Brain (organoid and tissue), 16 donors: ENCODE measurements at places on chromosomes 6 and 20.

DNA sequence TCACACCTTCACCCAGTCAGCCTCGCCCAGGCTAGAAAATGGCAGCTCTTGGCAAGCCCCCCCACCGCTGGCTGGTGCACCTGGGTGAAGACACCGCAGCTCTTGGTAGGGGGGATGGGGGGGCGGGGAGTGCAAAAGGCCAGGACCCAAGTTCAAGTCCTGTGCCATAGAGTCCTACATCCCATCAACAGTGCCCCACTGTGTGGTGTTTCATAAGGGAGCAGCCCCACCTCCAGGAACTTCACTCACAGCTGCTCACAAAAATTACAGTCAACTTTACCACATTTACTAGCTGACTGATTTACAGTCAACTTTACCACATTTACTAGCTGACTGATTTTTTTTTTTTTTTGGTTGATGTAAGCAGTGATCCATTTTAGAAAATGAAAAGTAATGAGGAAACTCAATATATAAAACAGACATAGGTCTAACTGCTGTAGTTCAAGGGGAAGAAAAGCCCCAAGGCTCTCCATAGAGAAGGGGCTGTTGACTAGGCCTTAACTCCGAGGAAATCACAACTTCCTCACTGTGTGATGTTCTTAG is 208.9 kb upstream of the SNX9 start:
- DNase-seq, result no peak

GRCh38 chr6:149078211-149078782 is 239.2 kb upstream of the TAB2 start:
- DNase-seq, result no peak

DNA sequence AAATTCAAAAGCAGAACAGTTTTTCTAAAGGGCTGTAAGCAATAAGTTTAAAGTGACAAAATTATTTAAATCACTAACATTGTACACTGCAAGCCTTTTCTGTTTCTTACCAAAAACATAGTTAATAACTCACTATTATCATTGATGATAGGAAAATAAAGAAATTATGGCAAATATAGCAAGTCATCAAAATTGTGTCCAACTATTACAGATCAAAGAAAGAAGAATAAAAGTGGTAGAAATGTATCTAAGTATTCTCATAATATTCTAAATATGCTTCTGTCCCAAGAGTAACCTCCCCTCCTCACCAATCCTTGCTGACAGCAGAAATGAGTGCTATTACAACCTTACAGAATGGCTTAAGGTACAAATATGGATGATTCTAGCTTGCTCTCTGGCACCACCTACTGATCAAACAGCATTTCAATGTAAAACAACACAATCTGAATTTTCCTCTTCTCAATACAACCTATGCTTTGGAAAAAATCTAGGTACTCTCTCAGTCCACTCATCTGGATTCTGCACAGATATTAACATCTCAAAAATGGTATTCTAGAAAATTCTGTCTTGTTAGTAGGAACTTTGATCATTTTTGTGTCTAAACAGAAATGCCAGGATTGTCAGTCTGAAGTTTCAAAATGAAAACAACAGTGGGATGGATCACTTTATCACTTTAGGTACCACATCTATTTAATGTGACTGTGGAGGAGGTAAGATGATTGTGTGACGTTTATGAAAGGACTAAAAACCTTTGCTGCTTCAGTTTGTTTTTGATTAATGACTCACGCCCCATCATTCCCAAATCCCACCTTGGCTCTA is 40.9 kb downstream of the ZFP64 start:
- DNase-seq, result peak; percentile 84

DNA sequence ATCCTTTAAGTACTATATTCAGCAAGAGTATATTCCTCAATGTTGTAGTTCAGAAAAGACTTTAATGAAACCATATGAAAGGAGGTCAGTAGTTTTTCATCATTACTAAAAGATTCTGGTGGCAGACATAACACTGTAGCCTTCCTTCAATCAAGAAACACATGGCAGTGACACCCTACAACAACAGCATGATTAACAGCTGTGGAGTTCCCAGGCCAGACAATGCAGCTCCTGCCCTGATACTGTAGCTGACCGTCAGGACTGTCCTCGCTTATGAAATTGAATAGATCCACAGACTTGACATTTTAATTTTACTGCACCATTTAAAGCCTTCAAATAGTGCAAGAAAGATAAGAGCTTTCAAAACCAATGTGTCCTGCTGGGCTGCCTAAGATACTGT is 43.6 kb downstream of the USP45 start:
- peak; percentile 43 for DNase-seq

GRCh38 chr20:32391003-32391402 is 32.9 kb downstream of the ASXL1 start:
- DNase-seq, result no peak

DNA sequence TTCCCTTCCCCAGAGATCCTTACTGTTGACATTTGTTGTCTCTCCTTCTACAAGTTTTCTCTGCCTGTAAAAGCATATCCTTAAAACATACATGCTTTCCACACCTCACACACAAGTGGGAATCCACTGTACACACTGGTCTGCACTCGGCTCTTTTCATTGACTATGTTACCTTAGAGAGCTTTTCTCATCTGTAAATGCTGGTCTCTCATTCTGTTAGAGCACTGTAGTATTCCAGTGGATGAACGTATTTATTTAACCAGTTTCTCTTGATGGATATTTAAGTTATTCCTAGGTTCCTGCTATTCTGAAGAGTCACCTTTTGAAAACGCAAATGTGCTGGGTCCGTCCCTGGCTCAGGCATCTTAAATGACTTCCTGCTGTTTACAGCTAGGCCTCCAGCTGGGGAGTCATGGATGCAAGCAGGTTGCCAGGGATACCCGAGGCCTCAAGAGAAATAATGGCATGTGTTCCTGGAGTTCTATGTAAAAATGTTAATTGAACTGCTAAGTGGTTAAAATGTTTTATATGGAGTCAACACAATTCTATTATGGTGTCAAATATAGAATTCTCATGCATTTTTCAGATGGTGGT is 61.1 kb upstream of the TGM3 start:
- DNase-seq, result peak; percentile 82

DNA sequence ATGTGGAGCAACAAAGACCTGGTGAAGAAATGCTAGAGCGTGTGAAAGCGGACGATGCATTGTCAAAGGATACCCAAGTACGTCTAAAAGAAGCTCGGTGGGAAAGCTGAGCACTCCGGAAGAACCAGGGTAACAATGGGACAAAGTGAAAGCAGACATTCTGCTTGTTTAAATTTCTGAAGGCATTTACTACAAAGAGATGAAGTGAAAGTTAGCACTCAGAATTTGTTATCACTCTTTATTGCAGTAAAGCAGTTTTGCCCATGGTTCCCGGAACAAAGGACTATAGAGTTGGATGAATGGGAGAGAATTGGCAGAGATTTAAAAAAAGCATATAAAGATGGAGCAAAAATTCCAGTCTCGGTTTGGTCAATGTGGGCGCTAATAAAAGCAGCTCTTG is 12.8 kb upstream of the IRAK1BP1 start:
- no peak for DNase-seq

DNA sequence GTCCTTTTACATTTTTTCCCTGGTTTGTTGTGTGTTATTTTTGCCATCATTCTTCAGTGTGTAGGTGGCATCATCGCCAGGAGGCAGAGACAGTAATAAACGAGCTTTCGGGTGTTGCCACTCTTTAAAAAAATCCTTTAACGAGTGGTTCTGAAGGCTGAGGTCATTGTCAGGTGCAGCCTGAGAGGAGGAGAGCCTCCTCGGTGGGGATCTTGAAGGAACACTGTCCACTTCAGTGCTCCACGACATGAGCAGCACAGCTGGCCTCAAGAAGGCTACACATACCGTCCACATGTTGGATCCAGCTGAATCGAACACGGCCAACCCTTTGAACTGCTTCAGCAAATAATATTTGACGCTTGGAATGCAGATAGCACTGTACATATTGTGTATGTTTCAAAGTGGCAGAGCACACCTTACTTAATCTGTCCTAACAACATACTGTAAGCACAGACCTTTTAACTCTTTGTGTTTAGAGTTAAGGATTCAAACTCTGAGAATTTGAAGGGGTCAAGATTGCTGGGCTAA is 48.0 kb upstream of the FOXQ1 start:
- no peak for DNase-seq

GRCh38 chr20:37575884-37576283 is 48.2 kb upstream of the BLCAP start:
- no peak for DNase-seq

- DNase-seq, result no peak
Observed at GRCh38 chr6:2658788-2659187, 91.9 kb downstream of the MYLK4 start.

DNA sequence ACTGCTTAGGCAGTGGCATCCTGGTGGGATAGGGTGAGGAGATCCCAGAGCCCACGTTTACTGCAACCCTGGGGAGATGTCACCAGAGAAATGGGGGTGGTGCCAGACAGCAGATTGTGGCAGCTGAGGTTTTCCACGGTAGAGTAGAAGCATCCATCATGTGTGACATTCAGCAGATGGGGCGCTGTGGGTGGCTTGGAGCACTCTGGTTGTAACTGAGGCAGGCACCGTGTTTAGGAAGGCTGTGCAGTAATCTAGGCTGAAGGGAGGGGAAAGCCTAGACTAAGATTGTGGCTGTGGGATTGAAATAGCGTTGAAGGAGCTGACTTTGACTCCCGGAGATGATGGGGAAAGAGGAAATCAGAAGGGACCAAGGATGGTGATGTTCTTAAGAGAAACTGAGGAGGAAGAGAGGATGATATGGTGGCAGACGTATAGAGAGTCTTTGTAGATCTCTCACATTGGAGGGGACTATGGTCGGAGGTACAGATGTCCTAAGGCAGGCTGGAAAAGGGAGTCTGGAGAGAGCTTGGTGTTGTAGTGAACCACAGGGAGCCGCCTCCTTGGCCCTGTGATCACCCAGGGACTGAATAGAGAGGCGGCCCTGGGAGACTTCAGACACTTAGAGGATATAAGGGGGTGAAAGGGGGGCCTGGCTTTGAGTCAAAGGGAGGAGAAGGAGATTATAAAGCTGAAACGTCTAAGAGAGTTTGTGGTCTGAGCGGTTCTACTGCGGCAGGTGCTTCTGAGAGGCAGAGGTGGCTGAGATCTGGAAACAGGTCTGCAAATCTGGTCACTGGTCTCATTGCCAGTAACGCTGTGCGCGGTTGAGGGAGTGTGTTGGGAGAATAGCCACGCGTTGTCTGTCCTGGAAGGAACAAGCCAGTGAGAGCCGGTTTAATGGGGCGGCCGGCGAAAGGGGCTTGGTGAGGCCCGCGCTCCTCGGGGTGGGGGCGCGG is 792 bp upstream of the MICA start:
- DNase-seq, result peak; percentile 29

DNA sequence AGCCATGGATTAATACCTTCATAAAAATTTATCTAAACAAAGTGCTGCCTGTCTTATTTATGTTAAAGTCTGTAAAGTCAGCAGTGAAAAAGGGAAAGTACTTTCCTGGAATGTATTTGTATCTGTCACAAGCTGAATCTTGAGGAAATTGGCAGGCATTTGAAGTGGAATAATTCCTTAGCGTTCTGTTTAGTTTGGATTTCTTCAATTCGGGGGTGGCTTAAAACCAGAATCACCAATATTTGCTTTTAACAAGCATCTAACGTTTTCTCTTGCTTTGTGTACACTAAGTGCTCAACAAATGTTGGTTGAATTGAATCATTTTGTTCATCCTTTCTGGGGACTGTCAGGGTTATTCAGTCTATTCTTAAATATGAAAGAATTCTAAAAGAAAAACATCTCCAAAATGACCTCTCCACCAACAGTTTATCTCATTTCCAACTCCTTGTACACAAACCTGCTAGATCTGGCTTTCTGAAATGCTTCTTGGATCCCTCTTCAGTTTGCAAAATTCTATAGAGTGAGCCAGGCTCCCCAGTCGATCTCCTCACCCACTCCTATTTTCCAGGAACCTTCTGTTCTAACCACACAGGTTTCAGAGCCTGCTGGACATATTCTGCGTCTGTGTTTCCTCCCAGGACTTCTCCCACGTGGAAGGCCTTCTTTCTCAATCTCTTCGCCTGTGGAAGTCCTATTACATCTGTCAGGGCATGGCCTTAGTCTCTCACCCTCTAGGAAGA is 2.0 kb upstream of the NPEPL1 start:
- peak; percentile 78 for DNase-seq

DNA sequence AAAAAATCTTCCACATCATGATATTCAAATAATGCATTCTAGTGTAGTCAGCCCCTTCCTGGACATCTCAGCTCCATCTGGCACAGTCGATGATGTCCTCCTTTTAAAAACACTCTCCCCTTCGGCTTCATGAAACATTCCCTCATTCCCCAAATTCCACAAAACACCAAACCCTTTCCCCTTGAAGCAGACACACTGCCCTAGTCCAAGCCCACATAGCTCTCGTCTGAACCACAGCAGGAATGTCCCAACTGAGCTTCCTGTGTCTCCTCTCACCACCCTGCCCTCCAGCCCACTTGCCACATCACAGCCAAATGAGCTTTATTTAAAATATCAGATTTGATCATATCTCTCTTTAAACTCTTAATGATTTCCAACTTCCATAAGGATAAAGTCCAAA is 106.4 kb upstream of the CARMIL1 start:
- no peak for DNase-seq

DNA sequence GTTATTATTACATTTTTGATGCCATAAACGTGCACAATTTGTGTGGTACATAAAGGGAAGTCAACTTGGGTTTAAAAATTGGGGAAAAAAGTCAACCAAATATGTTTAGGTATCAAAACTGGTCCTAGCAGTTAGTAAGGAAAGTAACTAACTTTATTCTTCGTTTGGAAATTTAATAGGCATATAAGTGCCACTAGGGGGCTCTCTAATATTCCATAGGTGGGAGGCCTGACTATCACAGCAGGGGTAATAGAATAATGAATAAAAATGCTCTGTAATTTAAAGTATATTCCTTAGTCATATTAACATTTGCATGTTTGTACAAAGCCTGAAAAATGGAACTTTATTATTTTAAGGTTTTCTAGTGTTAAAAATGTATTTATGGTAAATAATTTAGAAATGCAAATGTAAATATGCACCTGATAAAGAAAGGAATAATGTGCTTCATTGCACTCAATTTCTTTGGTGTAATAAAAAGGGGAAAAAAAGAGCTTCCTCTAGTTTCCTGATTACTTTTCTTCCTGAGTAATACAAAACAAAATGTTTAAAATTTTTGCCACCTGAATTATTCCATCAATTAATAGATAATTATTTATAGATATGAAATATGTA is 125.7 kb upstream of the HDAC2 start:
- DNase-seq, result peak; percentile 50

GRCh38 chr6:138107752-138108592 is 753 bp upstream of the PERP start:
- peak; percentile 48 for DNase-seq

GRCh38 chr20:50467718-50468356 is 42.3 kb upstream of the PTPN1 start:
- no peak for DNase-seq

- DNase-seq, result no peak
Observed at GRCh38 chr20:33602826-33603590, 59.1 kb upstream of the C20orf144 start.

GRCh38 chr6:99019381-99019780 is 71.6 kb upstream of the FBXL4 start:
- DNase-seq, result no peak

- peak; percentile 89 for DNase-seq
Observed at GRCh38 chr6:149864578-149865535, 698 bp upstream of the LRP11 start.

DNA sequence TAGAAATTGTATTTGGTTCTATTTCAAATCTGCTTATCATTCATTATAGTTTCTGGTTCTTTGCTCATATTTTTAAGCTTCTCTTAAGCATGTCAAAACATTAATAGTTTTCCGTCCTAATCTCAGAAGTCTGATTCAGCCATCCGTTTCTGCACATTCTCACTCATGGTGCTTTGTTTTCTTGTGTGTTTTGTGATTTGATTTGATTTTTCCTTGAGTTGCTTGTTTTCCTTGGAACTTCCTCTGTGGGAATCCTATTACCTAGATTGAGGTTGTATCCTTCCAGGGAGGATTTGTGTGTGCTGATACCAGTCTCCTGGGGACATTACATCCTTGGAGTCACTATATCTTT is 7.9 kb downstream of the SNX9 start:
- DNase-seq, result no peak
